ENCODE measurements at places on chromosomes 13 and 19. TPM values are rescaled to one million over a fixed set of nuclear protein-coding genes. Genes with fewer than 3 reads are reported as not detected.

GRCh38 chr19:33063356-33063752 lies 1.3 kb downstream of the RHPN2 start:
- DNase-seq: no peak

GRCh38 chr13:109783815-109784589 lies 2.4 kb downstream of the IRS2 start:
- DNase-seq: no peak

DNA sequence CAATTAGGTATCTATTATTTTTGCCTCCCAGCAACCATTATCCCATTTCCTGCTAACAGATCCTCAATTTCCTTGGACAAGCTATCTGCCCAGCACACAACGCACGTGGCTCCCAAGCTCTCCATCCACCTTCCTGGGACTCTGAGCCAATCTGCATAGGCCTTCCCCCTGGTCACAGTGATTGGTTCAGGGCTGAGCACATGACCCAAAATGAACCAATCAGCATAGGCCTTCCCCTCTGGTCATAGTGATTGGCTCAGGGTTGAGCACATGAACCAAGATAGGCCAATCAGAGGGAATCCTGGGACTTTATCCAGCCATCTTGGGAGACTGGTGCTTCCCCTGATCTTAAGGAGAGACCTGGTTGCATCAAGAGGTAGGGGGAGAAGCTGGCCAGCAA lies 5.8 kb downstream of the CPAMD8 start:
- no peak for DNase-seq

- DNase-seq: no peak
Measured at GRCh38 chr19:49459388-49459787, 6.4 kb downstream of the ALDH16A1 start.

GRCh38 chr19:17749912-17750317 lies 1.4 kb upstream of the FCHO1 start:
- no peak for DNase-seq

GRCh38 chr13:99383511-99383921 lies 76.3 kb upstream of the GPR183 start:
- no peak for DNase-seq

GRCh38 chr19:43784981-43785808 lies 4.4 kb upstream of the KCNN4 start:
- peak; percentile 27 for DNase-seq

DNA sequence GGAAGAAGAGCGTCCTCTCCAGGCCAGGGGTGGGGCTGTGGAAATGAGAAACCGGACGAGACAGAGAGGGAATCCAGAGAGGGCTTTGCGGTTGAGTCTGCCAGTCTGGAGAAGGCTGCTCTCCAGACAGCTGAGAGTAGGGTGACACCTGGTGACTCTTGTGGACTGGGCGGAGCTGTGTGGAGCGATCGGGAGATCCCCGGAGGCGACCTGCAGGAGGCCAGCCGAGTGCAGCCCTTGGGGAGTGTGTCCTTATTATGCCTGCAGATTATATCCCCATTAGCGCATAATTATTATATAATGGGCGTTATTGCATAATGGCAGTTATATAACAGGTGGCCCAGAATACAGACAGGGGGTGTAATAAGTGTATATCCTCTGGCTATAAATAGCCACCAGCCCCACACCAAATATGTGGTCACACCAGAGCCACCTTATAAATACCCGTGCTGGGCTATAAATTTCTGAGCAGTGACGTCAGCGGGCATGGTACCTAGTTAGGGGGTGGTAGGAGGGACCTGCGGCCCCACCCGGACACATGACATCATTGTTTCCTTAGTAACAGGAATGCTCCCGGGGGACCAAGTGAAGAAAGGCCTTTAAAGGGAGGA lies 41.2 kb downstream of the NFIX start:
- DNase-seq: no peak

GRCh38 chr13:60018536-60018935 lies 145.2 kb downstream of the DIAPH3 start:
- DNase-seq: no peak

DNA sequence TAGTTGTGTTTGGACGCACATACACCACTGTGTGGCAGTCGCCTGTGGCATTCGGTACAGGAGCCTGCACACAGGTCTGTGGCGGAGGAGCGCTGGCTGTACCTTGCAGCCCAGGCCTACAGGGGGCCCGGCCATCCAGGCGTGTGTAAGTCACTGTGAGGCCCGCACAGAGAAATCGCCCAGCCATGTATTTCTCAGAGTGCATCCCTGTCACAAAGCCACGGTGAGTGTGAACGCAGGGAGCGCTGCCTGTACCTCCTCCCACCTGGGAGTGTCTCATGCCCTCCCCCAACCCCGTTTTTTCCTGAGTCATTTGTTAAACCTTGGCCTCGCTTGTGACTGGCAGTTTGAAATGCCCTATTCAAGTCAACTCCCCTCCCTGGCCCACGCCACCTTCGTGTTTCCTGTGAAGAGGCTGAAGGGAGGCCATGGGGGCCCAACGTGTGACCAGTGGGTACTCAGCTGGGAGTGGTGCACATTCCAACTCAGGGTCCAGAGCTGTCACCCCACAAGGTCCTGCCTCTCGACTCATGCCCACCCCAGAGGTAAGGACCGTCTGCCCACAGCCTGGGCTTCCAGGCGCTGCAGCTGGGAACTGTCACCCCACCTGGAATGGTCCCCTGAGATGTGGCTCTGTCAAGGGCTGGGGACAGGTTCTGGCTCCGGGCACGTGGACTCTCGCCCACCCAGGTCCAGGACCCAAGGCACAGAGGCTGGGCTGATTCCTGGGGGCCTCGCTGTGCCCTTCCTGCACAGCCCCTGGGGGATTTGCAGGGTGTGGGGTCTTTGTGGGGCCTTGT lies 11.6 kb upstream of the RASA3 start:
- DNase-seq: no peak

DNA sequence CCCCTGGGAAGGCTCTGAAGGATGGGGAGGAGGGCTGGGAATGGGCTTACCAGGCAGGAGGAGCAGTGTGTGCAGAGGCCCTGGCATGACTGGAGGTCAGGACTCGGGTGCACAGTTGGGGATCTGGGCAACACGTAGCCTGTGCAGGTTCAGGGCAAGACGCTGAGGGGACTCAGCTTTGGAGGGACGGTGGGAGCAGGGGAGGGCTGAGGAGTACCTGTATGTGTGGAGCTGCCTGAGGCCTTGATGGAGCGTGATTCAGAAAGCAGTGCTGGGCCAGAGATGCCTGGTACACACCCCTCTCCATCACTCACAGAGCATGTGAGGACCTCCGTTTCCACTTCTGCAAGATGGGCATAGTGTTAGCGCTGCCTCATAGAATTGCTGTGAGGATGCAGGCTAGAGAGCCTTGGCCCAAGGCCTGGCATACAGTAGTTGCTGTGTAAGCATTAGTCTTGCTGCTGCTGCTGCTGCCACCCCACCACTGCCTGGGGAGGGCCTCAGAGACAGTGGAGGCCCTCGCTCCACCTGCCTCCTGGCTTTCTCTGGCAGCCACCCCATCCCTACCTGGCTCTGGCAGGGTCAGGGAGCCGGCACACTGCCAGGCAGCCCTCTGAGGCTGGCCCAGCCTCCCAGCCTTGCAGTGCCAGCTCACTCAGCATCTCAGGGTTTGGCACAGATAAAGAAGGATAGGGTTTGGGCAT lies 2.4 kb downstream of the PAK4 start:
- DNase-seq: no peak

DNA sequence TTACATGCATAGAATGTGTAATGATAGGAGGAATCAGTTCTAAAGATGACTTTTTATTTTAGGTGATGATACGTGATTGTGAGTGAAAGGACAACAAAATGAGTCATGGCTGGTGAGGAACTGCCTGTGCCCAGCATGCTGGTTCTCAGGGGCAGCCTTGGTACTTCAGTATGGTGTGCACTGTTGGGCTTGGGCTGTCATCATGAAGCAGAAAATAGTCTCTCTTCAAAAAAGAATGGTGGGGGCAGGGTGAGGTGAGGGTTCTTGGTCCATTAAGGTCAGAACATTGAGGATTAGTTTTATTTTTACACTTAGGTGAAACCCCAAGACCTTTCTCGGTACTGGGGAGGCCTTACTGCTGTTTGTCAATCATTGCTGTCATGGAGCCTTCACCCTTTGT lies 309.5 kb downstream of the MTUS2 start:
- no peak for DNase-seq

GRCh38 chr19:16378291-16378889 lies 53.8 kb downstream of the KLF2 start:
- no peak for DNase-seq

DNA sequence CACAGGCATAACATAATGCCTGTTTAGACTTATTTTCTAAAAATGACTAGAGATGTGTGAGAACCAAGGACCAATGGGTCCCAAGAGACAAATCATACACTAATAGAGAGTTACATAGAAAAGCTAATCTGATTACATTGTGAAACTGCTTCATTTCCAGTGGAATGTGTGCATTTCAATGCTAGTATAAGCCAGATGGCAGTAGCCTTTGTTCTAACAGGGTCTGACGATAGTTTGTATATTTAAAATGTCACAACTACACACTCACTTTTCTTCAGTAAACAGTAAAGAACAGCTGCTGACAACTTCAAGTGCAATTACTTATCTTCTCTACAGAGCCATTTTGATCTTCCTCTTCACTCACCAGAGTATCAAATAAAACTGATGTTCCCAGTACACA lies 4.3 kb upstream of the SLITRK5 start:
- no peak for DNase-seq

DNA sequence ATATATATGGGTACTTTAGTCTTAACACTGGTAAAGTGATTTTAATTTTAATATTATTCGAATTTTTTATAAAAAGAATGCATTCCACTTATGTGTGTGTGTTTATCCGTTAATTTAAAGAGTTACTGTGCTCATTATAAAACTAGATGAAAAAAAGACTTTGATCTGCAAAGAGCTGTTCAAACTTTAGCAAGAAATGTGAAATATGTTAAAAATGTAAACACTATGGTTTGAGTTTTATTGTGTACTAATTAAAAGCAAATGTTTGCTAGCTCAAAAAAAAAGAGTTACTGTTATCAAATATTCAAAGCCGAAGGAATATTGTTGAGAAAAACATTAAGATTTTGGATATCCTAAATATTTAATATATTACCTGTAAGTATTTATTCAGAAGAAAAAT lies 34.5 kb downstream of the UFM1 start:
- no peak for DNase-seq

DNA sequence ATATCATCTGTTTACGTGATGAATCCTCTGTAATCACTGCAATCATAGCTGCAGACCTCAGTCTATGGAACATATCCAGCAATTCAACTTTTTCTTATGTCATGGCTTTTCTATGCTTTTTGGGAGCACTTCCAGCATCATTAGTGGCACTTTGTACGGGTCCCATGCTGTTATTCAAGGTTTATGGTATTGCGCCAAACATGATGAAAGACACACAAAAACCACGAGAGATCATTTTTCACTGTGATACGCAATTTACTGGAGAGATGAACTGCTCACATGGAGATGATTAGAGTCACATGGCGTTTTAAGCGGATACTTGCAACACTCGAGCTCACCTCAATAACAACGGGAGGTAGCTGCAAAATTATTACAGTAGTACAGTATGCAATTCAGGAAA lies 2101.7 kb upstream of the PCDH20 start:
- no peak for DNase-seq

- DNase-seq: no peak
Measured at GRCh38 chr13:20174656-20175405, 14.0 kb upstream of the GJA3 start.

DNA sequence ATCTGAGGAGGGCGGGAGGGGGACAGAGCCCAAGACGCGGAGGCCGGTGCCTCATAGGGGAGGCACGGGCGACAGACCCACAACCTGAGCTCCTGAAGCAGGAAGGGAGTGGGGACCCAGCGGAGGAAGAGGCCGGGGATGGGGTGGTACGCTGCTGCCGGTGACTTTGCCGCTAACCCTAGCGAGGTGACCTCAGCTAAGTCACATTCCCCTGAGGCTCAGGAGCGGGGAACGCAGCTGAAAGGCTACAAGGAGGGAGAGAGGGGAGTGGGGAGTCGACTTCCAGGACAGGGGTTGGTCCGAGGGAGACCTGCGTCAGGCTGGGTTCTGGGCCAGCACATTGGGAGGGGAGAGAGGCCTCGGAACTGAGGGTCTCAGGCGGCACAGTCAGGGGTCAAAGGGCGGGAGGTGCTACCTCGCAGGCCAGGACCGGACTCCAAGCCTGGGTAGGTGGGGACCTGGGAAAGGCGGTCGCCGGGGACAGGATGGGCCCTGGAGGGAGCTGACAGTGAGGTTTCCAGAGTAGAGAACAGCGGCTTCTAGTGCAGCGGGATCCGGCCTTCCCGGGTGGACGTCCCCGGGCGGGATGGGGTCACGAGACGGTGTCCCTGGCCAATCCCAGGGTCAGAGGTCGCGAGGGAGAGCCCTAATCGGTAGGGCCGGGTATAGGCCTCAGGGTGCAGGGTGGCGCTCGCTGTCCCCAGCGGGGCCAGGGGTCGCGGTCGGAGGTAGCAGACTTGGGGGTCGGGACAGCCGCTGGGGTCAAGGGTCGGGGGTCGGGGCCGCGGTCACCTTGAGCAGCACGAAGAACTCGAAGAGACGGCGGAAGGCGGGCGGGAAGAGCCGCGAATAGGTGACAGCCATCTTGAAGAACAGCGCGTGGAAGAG lies 699 bp downstream of the TMEM259 start:
- DNase-seq: no peak

DNA sequence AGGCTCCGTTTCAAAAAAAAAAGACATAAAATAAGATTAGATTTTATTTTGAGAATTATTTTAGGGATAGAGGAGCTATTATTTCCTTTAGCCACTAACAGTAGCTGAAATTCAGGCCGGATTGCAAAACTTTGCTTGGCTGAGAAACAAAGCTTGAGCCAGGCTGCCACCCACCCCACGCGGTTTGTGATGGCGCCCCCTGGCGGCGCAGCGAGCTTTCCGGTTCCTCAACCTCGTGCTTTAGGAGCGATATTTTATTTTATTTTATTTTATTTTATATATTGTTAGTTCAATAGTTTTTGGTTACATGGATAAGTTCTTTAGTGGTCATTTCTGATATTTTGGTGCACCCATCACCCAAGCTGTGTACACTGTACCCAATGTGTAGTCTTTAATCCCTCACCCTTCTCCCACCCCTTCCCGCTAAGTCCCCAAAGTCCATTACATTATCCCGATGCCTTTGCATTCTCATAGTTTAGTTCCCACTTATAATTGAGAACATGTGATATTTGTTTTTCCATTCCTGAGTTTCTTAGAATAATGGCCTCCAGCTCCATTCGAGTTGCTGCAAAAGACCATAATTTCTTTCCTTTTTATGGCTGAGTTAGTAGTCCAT lies 19.8 kb upstream of the CEACAM4 start:
- no peak for DNase-seq

DNA sequence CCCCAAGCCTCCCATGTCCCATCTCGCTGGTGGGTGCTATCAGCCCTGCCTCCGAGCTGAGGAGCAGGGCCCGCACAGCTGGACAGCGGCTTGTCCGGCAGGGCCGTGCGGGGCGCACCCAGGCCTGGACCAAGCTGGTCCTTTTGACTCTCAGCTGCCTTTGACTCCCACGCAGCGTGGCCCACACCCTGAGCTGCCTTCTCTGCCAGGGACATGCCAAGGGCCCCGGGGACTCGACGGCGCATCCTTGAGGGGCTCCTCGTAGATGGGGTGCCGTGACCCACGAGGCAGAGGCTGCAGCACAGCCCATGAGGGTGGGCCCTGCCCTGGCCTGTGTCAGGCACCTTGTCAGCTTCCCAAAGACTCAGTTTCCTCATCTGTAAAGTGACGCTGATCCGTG lies 38.8 kb upstream of the F7 start:
- DNase-seq: no peak

Gene CEACAM20
- not detected for total RNA-seq

Gene FGF9
- total RNA-seq: 16.2 TPM

Gene ZNF780A
- 25.5 TPM for total RNA-seq

Gene ZNF177
- total RNA-seq: 12.7 TPM

Gene PLK5
- 0.38 TPM for total RNA-seq

Gene CD37
- not detected for total RNA-seq

Gene CABP5
- not detected for total RNA-seq

Gene ALOX5AP
- total RNA-seq: not detected

Data from progenitor cell of endocrine pancreas (in vitro differentiated cells).